ENCODE measurements at places on chromosomes 7 and 10.

- DNase-seq: no peak
Measured at GRCh38 chr10:100969187-100970075, at the start of gene SEMA4G. Gene SEMA4G (plus strand): TSS chr10:100969504. CDS start chr10:100972913, 3,409 bp downstream.

DNA sequence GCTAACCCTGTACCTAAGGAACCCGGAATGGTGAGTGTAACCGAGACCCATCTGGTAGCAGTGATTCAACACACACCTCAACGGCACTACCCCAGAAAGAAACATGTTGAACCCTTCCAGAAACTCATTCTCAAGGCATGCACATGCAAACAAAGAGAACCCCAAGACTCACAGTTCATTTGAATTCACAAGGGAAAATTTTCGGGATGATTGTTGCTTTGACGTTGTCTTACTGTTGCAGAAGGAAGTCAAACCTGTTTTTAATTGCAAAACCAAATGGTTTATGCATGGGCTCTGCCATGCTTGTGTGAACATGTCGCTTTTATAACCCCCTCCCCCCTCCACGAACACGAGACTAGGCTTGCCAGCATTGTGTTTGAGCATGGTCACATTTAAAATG, 539.7 kb downstream of the GATA3 start:
- DNase-seq: no peak

- no peak for DNase-seq
Measured at GRCh38 chr7:115693779-115694178, 336.8 kb downstream of the TFEC start.

- DNase-seq: no peak
Measured at GRCh38 chr7:132876576-132876975, 205.3 kb downstream of the CHCHD3 start.

DNA sequence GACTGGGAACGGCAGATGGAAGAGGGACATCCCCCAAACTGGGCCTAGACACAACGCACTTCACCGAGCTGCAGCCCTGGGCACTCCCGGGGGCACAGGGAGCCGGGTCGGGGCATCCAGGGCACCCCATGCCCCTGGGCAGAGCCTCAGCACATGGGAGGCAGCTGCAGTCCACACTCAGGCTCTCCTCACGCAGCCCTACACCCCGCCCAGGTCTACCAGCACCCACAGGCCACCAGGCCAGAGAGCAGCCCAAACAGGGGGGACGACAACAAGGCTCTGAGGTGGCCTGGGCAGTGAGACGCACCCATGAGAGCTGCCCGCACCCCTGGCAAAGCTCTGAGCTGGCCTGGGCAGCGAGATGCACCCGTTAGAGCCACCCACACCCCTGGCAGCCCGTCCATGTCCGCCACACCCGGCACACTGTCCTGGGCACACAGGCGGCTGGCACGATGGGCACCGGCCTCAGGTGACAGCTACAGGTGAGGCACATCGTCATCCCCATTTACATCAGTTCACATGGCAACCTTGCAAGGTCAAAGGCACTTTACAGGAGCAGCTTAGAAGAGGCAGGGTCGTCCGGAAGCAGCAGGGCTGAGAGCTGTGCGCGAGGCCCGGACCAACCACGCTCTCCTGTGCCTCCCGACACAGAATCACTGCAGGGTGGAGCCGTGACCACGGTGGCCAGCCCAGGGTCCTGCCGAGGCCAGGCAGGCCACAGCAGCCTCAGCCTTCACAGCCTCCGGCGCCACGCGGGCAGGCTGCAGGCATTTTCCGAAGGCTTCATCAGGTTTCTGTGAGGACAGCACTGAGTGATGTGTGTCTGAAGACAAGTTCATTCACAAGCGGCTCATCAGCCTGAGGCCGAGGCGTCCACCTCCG, 228.6 kb downstream of the MAD1L1 start:
- no peak for DNase-seq

DNA sequence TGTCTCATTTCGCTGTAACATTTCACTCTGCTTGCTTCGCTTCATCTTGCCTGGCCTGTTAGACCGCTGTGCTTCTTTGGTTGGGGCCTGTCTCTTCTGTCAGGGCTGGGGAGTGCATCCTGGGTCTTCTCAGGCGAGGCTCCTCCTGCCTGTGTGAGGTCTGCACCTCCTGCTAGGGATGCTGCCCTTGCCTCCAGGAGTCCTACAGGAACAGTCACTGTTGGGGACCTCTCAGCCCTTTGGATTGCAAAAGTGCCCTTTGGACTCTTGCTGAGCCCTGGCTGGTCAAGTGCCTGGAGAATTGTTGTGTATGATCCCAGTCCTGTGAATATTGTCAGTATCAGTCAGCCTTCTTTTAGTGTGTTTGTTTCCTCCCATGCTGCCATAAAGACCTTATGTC, 84.1 kb downstream of the MDFIC start:
- DNase-seq: no peak

DNA sequence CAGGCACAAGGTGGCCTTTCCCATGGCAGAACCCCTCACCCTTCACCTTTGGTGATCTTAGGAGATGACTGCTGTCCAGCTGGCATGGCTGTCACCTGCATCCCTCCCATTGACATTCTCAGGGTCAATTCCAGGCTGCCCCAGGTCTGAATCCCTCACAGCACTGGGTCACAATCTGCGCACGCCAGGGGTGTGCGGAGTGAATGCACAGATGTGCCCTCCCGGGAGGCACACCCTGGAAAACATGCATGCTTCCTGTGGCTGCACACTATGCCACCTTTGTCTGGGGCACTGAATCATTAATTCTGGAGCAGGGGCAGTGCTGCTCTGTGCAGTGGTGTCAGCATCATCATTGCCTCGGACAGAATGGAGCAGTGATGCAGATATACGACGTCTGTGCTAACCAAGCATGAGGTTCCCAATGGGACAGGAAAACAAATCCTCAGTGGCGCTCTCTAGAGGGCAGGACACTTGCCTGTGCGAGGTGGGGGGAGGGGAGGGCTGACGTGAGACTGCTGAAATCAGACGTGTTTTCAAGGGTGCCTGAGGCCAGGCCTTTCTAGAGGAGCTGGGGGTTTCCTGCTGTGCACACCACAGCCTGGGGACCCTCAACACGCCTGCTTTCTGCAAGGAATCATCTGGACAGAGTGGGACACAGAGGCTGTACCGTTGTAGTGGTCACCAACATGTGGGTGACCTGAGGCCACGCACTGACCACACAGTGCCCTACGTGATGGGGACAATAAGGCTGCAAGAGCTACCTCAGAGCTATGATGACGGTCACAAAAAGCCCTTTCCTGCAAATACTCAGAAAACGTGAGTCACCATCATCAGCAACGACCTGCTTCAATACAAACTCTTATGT, 77.9 kb downstream of the HIPK2 start:
- no peak for DNase-seq

- no peak for DNase-seq
Measured at GRCh38 chr10:43113201-43114087, 24.8 kb upstream of the CSGALNACT2 start.

GRCh38 chr7:30778255-30779025, 7.2 kb downstream of the MINDY4 start:
- no peak for DNase-seq

- DNase-seq: no peak
Measured at GRCh38 chr7:91852263-91852741, 28.2 kb downstream of the MTERF1 start.

DNA sequence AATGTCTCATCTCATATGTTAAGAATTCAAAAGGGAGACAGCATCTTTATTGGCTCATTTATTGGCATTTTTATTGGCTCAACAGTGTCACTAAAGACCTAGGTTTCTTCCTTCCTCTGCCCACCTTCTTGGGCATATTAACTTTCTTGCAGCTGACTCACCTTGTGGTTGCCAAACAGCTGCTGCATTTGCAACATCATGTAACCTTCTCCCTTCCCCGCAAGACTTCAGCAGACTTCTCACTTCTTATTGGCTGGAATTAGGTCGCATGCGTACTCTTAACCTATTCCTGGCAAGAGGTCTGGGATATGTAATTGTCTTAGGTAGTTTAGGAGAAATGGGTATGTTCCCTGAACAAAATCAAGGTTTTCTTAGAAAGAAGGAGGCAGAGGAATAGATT, 263.2 kb downstream of the POU6F2 start:
- no peak for DNase-seq

DNA sequence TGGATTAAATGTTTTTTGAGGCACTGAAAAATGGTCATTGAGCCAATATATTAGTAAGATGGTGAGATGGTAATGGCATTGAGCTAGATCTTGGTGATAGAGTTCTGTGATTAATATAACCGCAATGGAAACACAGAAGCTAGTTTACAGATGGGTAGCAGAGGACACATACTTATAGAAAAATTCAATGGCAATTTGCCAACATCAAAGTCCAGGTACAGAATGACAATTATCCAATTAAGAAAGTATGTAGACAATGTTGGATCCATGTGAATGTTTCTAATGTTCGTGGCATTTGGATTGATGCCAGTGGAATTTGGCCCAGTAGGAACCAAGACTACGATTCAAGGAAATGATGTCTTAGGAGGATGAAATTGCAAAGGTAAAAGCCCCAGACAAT, 187.8 kb downstream of the GNAT3 start:
- no peak for DNase-seq

GRCh38 chr7:127380479-127380878, 12.0 kb downstream of the ZNF800 start:
- no peak for DNase-seq

DNA sequence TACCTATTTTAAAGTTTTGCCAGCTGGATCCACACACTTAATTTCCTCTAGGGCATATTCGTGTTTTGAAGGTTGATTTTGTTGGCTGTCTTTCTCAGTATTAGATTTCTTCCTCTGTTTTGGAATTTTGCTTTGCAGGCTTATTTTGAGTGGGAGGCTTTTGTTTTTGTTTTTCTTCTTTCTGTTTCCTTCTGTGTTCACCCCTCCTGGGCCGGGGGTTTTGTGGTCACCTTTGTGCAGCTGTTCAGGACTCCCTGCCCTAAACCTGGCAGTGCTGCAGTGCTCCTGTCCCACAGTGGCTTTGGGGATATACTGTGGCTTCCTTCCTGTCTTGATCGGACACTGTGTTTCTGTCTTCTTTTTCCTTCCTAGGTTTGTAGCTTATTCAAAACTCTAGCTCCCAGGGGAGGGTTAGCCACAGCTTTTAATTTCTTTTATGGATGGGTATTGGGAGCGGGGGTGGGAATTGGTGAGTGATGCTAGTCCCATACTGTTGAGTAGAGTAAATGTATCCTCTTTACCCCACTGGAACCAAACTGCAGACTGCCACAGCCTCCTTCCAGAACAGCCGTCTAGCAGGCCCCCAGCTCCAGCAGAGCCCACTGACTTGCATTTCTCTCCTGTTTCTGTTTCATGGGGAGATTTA, 228.7 kb upstream of the FZD8 start:
- DNase-seq: no peak

DNA sequence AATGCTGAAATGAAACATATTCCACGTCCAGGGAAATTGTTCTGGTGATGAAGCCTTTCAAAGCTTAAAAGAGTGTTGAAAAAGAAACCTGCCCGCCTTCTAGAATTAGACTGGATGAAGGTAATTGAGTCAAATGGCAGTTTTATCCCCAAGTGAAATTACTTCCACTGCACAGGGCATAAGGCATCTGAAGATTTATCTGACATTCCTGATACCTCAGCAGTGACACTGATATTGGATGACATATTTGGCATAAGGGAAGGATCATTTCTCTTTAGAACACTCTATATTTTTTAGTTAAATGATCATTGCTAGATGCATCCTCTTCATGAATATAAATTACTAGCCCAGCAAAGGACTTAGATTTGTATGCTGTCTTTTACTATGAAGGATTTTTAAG, 229.6 kb upstream of the TPK1 start:
- no peak for DNase-seq

- DNase-seq: no peak
Measured at GRCh38 chr10:44581996-44582395, 197.1 kb upstream of the CXCL12 start.

DNA sequence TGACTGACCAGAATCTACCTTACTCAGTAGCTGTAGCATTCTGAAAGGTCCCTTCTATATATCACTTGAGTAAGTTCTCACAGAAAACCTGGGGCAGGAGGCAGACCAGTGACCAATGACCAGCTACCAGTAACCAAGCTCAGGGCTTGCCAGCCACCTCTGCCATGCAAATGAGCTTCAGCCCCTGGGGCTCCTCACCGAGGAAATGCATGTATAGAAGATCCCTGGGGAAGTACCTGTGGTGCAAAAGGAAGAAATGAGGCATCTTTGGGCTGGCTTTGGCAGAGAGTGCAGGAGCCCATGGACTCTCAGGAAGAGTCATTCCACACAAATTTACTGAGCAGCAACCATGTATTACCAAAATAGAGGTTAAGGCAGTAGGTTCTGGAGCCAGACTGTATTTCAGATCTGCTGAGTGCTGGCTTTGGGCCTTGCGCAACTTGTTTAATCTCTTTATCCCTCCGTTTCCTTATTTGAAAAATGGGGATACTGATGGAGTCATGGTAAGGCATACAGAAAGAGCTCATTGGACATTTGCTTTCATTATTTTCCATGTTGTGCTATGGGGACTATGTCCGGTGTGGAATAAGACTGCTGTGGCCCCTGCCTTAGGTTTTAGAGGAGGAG, 41.1 kb upstream of the FAM204A start:
- DNase-seq: no peak

GRCh38 chr7:42431873-42432272, 194.9 kb upstream of the GLI3 start:
- no peak for DNase-seq

DNA sequence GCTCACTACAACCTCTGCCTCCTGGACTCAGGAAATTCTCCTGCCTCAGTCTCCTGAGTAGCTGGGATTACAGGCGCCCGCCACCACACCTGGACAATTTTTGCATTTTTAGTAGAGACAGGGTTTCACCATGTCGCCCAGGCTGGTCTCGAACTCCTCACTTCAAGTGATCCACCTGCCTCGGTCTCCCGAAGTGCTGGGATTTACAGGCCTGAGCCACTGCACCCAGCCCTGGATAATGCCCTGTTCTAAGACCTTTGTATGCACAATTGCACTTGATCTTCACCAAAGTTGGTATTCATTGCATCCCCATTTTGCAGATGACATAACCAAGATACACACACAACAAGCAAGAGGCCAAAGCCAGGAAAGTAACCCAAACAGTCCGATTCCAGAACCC, 97.7 kb upstream of the CARD11 start:
- no peak for DNase-seq

DNA sequence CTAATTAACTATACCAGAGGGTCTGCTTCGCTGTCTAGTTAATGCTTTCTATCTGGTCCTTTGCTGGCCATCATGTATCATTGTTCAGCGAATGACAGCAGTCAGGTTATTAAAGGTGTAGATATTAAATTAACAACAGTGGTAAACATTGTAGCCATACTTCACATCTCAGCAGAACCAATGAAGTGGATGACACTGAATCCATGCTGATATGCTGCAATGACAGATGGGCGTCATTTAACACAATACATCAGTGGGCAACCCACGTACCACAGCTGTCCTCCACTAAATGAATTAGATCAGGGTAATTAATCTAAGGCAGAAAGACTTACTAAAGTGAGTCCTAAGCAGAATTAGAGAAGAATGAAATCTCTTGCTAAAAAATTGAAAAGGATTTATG, 767.2 kb downstream of the NXPH1 start:
- DNase-seq: no peak

DNA sequence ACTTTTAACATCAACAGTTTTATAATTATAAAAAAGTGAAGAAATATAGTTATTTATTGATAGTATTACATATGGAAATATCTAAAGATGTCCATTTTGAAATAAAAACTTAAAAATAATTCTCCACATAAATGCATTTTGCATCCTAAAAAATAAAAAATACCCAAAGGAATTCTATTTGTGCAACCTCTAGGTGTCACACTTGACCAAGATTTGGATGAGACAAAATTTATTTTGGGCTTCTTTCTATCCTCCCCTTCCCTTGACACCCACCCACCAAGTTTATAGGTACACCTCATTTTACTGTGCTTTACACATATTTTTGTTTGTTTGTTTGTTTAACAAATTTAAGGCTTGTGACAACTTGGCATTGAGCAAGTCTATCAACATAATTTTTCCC, 3.3 kb upstream of the THSD7A start:
- no peak for DNase-seq
